Left colon (tissue), 2 donors: ENCODE measurements at places on chromosomes 1 and 21. TPM values are rescaled to one million over a fixed set of nuclear protein-coding genes. Genes with fewer than 3 reads are reported as not detected.

THEM5 gene
- not detected for total RNA-seq

DNA sequence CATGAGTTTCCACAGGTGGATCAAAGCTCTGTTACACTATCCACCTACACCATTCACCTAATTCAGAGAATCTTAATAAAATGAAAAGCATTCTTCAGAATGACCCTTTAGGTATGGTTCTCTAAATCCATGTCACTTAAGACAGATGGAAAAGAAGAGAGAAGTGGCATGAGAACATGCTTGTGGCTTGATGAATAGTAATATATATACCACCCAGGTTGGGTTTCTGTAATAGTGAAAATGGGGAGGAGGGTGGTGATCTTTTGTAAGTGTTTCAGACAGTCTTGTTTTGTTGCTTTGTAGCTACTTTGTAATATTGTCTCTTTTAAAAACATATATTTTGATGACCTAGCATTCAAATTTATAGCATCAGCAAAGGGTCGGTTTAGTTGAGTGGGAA, 469.8 kb downstream of the USP25 start:
- no peak for DNase-seq

CFAP141 gene
- total RNA-seq: not detected

GRCh38 chr1:150152182-150152536, 2.4 kb downstream of the PLEKHO1 start:
- DNase-seq: no peak

FMOD gene
- 29.6 TPM for total RNA-seq

DNA sequence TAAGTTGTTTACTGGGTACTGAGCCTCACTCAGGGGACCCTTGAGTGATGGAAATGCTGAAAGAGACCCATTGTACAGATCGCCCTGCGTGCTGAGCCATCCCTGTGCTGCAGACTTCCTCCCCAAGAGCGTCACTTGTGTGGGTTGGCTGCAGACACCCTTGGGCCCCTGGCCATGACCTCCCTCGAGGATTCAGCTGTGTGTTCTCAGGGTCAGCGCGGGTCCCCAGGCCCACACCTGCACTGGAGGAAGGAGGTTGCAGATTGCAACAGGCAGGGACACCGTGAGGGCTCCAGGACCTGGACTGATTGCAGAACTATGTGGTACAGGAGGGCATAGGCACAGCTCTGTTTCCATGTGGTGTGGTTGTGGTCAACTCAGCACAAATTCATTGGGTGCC, 4.4 kb downstream of the SNAP47 start:
- DNase-seq: no peak

GRCh38 chr1:240801442-240801841, 189.5 kb upstream of the GREM2 start:
- DNase-seq: no peak

ST6GALNAC3 gene
- 13.3 TPM for total RNA-seq

DNA sequence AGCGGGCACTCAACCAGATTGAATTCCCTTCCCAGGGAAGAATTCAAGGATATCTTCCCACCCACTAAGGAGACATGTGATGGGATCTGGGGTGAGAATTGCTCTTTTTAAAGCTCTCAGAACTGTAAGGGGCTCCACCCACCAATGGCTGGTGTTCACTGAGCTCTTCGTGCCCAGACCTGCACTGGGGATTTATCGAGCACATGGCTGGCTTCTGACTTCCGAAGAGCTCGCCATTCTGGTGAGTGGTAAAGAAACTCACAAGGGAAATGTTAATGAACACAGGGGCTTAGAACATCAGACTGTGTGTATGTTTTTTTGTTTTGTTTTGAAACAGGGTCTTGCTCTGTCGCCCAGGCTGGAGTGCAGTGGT, 9.8 kb downstream of the PADI3 start:
- DNase-seq: no peak

RAP1GAP gene
- total RNA-seq: 45.2 TPM

DNA sequence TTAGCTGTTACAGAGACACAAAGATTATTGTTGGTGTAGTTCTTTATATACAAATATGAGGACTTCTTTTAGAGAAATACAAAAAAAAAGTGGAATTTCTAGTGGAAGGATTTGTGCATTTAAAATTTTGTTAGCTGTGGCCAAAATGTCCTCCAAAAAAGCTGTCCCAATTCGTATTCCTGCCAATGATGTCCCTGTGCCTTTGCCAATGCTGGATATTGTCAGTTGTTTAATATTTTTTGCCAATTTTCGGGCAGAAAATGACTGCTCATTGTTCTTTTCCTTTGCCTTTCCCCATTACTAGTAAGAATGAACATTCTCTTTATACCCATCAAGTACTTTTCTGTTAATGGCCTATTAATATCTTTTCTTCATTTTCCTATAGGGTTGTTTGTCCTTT, 110.0 kb upstream of the HOOK1 start:
- no peak for DNase-seq

CTSS gene
- total RNA-seq: 638 TPM

- DNase-seq: no peak
Measured at GRCh38 chr1:116179419-116179818, 68.2 kb downstream of the MAB21L3 start.

GRCh38 chr1:85570446-85571180, 9.9 kb upstream of the CCN1 start:
- no peak for DNase-seq

- no peak for DNase-seq
Measured at GRCh38 chr1:201226859-201227488, 36.4 kb downstream of the IGFN1 start.

DNA sequence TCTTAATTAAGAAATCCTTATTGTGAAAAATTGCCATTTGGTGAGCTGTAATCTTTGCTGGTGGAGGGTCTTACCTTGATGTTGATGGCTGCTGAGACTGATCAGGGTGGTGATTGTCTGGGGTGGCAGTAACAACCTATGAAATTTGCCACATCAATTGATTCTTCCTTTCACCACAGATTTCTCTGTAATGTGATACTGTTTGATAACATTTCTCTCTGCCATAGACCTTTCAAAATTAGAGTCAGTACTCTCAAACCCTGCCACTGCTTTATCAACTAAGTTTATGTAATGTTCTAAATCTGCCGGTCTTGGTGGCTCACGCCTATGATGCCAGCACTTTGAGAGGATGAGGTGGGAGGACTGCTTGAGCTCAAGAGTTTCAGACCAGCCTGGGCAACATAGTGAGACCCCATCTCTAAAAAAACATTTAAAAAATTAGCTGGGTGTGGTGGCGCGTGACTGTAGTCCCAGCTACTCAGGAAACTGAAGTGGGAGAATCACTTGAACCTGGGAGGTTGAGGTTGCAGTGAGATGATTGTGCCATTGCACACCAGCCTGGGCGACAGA, 5.0 kb downstream of the KPNA6 start:
- no peak for DNase-seq

DNA sequence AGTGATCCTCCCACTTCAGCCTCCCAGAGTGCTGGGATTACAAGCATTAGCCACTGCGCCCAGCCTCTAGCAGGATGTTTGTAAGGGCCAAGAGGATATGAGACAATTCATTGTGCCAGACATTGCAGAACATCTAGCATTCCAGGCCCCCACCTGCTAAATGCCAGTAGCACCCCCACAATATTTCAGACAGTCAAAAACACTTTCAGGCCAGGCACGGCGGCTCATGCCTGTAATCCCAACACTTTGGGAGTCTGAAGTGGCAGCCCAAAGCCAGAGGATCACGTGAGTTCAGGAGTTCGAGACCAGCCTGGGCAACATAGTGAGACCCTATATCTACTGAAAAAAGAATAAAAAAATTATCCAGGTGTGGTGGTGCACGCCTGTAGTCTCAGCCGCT, 12.9 kb downstream of the PPIE start:
- no peak for DNase-seq

HES3 gene
- total RNA-seq: not detected

ZBTB48 gene
- total RNA-seq: 43.2 TPM

TTLL10 gene
- total RNA-seq: 3.0 TPM

PAQR7 gene
- 2.3 TPM for total RNA-seq

DNA sequence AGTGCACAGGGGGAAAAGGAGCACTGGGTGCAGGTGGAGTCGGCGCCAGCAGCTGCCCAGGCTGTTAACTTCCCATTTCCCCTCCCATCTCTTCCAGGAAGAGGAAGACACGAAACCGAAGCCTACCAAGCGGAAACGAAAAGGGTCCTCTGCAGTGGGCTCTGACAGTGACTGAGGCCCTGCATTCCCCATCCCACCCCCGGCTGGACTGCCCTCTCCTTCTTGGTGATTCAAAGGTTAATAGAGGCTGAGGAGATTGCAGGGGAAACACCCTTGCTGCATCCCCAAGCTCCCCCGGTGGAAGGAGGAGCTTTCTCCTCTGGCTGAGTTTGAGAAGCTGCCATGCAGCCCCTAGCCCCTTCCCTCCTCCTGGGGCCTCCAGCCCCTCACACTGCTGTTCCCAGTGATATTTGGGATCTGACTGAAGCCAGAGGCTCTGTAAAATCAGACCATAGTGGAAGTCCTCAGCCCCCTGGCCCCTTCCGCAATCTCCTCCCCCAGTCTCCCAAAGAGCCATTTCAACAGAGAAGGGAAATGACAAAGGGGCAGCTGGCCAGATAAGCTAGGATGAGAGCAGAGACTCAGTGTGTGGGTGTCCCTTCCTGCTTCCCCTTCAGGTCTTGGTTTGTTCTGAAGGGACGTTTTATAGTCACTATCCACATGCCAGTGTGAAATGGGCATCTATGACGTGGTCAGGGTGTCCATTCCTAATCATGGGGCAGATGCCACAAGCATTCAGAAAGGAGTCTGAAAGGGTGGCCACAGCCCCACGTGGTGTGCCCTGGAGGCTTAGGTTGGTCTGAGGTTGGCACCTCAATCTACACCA, 1.9 kb upstream of the SLC27A3 start:
- no peak for DNase-seq

- DNase-seq: no peak
Measured at GRCh38 chr1:221794079-221794670, 52.3 kb upstream of the DUSP10 start.

DNA sequence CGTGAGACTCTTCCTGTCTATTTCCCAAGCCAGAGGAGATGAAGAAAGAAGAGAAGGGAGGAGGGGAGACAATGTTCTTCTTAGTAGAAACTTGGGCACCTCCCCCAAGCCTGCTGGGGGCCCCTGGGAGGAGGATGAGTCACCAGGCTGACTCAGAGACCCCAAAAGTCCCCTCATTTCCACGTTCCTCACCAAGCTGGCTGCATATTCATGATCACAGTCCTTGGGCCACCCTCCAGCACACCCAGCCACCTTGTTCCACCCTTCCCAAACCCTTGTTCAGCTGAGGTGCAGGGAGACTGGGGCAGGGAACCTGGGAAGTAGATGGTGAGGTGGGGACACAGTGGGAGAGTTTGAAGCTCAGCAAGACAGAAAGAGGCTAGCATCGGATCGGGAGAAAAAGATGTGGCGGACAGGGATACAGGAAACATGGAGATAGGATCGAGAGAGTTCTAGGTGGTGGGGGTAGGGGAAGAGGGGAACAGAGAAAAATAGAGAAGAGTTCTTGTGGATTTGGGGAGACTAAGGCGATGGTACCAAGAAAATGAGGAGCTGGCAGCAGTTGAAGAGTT, 712 bp downstream of the RAB13 start:
- no peak for DNase-seq

DNA sequence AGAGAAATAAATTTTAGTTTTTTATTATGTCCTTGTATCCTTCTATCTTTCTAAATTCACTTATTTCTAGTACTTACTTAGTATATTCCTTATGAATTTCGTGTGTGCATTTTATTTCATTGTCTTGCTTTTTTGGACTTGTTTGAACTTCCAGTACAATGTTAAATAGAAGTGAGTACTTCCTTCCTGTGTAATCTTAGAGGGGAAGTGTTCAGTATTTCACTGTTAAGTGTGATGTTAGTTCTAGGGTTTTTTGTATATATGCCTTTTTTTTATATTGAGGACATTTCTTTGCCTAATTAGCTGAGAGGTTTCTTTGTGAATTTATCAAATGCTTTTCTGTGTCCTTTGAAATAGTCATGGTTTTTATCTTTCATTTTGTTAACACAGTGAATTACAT, 10.7 kb downstream of the LYPLAL1 start:
- no peak for DNase-seq
